Occipital lobe (tissue), 3 donors: ENCODE measurements at places on chromosomes 7 and 10. TPM values are rescaled to one million over a fixed set of nuclear protein-coding genes. Genes with fewer than 3 reads are reported as not detected.

DNA sequence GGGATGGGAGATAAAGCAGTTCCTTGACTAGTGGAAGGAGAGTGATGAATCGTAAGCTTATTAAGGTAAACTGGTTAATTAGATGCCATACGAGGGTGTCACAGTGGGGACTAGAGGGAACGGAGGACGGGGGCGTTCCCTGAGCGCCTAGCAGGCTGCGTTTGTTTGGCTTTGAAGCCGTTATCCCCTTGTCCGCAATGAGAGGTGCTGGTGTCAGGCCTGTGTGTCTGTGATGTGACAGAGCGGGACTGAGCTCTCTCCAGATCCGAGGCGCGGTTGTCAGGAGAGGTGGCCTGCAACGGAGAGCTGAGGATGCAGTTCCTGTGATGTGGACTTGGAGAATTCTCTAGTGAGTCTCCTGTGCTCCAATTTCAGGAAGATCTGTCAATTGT, 60.0 kb upstream of the PRPS1L1 start:
- peak; percentile 16 for DNase-seq

DNA sequence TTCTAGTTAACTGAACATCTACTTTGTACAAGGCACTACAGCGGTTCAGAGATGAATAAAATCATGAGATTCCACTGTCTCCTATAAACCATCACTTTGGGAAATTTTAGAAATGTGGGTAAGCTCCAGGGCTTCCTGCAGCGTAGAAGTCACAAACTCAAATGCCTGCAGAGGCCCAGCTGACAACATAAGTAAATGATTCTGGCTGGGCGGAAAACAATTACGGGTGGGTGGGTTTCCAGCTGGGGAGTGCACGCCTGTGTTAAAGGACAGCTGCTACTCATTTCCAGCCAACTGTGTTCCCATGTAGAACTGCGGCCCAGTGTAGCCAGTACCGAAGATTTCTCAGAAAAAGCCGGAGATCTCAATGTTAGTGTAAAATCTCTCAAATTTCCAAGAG, 69.5 kb upstream of the ATRNL1 start:
- DNase-seq: no peak

DNA sequence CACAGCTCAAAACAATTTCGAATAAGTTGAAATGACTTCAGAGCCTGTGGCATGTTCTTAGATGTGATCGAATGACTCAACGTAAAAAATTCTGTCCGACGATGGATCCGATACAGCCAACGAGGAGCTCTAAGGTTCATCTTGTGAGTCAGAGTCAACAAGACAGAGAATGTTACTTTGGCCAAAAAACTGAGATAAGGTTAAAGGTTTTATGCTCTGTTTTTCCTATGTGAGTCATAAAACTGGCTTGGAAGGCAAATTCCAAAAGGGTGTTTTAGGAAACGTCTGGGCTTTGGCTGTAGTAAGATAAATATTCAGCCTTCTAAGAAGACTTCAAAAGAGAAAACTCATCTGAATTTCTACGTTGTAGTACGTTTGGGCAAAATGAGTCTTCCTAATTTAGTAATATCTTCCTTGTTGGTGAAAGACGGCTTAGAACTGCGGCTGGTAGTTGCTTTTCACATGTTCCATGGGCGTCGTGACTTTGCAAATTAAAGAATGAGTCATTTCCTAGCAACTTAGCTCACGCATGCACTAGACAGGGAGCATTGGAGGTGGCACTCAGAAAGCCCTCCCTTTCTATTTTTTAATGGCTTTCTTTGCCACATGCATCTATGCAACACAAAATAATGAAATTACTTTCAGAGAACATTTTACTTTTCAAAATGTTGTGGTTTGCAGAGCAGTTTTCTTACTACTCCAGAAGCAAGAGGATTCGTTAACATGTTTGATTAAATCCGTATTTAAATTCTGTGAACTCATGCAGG, 28.2 kb downstream of the PFKP start:
- DNase-seq: peak; percentile 36

DNA sequence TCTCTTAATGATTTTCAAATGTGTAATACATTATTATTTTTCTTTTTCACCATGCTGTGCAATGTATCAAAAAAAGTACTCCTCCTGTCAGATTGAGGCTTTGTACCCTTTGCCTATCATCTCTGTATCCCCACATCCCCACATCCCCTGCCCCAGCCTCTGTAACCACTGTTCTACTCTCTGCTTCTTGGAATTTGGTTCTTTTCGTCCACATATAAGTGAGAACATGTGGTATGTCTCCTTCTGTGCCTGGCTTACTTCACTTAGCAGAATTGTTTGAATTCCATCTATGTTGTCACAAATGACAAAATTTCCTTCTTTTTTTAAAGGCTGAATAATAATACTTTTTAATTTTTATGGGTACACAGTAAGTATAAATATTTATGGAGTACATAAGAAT, 13.8 kb downstream of the TAF3 start:
- no peak for DNase-seq

DNA sequence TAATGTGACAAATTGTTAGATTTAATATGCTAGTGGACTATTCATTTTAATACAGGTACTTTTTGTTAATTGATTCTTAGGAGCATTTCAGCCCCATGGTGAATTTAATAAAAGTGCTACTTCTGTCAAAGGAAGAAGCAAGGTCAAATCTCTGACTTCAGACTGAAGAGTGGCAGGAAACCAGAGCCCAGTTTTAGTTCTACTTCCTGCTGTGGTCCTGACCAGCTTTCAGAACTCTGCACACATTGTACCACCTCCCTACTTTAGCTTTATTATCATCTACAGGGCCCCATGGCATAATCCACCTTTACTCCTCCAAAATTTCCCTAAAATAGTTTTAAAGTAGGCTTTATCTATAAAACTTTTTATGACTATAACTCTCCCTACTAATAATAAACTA, 33.7 kb downstream of the CTTNBP2 start:
- no peak for DNase-seq

GRCh38 chr7:156554488-156554887, 86.1 kb upstream of the RNF32 start:
- no peak for DNase-seq

- no peak for DNase-seq
Observed at GRCh38 chr7:92732316-92733036, 103.9 kb downstream of the CDK6 start.

DNA sequence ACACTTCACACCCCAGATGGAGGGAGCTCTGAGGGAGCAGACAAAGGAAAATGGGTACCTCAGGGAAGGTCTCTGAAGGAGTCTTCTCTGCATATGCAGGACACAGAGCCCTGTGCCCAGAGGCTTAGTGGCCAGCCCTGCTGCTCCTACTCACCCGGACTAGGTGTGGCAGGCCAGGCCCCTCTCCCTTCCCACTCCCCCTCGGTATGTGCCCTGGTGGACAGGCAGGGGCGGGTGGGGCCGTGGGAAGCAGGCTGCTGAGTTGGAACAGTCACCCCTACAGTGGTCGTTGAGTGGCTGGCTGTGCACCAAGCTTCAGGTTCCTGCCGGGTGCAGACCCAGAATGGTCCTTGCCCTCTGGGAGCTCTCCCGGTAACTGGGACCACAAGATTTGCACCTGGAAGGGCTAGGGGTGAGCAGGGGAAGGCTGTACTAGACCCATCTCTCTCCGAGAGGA, 68.6 kb downstream of the ZMIZ1 start:
- no peak for DNase-seq

- no peak for DNase-seq
Observed at GRCh38 chr7:111560773-111561653, 1.3 kb downstream of the IMMP2L start.

DNA sequence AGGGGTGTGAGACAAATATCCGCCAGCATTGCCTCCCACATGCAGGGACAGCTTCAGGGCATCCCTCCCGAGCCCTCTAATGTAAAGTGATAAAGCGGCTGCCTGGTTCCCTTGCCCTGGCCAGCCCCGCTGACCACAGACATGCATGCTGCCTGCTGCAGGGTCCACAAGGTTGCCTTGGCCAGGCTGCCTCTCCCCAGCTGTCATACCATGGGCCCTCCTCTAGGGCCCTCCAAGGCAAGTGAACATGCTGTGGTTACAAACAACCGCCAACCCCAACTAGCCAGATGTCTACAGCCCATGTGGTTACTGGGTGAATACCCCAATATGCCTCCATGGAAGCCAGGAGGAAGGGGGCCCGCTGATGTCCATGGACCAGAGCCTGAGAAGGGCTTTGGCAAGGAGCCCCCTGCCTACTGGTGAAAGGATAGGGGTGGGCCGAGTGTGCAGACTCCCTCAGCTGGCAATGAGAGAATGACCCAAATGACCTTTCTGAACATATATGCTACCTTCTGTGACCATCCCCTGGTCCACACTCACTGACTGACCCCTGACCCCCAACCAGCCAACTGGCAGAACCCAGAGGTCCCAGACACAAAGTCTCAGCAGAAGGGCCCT, 37.4 kb downstream of the GRID1 start:
- DNase-seq: no peak

DNA sequence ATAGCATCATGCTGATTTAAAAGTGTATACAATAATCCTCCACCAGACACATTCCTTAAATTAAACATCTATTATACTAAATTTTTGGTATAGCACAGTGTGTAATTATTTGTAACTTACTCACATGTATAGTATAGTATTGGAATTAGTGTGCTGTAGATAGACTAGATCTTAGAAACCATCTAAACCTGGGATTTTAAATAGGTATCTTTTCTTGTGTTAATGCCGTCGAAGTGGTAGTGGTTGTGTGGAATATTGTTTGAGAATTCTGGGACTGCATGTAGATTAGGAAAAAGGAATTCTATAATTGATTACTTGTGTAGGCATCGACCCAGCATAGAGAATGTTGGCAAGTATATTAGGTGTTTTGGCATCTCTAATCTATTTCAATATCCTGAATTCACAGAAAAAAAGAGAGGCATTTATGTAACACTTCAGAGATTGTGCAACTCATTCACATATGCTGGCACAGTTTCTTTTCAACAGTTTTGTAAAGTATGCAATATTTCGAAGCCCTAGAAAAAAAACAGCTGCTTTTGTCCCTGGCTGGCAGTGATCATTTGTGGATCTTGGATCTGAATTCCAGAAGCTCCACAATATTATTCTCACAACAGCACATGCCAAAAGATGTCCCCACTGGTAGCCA, 145.5 kb upstream of the AGR3 start:
- DNase-seq: no peak

DNA sequence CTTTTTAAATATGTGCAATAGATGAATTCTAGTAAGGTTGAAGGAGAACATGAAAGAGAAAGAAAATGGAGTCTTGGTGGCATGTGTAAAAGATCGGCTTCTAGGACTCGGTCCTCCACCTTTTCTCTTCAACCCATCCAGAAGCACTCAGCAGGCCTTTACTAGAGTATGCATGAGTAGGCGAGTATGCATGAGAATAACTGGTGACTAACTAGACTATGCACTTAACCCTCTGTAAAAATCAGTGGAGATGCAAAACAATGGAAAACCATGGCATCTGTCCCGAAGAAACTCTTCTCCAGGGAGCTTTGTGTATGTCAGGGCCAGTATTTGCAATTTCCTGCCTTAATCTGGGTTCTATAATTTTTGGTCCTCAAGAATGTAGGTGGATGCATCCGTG, 40.0 kb upstream of the GRB10 start:
- no peak for DNase-seq

Gene ASB10
- total RNA-seq: not detected

- no peak for DNase-seq
Observed at GRCh38 chr7:139479620-139480019, 3.9 kb downstream of the KLRG2 start.

- no peak for DNase-seq
Observed at GRCh38 chr7:43513251-43513650, 69.7 kb upstream of the STK17A start.

Gene CYP26A1
- 10.0 TPM for total RNA-seq

- DNase-seq: no peak
Observed at GRCh38 chr10:13908475-13908874, 321.7 kb downstream of the PRPF18 start.

GRCh38 chr10:11150231-11150731, 132.6 kb downstream of the CELF2 start:
- no peak for DNase-seq

Gene CALCR
- not detected for total RNA-seq

DNA sequence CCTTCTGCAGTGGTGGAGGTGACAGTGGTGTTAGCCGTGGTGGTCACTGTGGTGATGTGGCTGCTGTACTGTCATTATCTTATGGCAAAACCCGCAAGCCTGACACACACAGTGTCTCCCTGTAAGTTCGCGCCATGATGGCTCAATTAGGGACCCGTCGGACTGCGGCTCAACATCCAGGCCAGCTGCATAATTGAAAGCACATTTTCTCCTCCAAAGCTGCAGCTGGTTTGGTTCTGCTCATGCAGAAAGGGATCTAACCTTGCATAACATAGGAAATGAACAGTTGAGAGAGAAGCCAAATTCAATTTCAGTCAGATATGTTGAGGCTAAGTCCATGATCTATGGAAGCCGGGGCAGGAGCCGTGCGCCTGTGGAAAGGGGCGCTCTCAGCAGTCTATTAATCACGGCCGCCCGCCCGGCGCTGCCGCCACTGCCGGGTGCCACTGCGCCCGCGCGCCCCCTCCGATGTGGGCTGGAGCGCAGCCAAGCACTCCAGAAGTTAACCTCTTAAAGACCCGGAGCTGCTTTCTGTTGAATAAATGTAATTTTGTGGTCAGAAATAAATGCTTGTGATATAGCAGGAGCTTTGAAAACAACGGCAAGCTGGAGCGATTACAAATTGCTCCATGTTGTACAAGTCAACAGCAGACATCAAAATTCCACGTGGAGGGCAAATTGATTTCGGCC, 227.7 kb downstream of the CUX1 start:
- peak; percentile 57 for DNase-seq

Gene OIT3
- total RNA-seq: 0.47 TPM

DNA sequence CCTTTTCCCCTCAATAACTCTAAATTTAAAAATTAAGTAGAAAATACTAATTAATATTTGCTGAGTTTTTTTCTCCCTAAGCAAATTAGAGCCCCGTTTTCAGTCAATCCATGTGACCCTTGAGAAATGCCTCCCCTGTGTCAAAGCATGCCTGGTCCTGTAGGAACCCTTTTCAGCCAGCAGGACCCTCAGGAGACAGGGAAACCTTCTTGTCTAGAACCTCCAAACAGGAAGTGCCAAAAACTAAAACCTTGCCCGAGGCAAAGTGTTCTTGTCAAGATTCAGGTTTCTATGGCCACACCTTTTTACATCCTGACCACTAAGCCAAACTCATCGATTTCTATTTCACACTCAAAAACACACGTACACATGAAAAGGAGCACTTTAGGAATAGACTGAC, 60.1 kb upstream of the NFE2L3 start:
- DNase-seq: no peak

DNA sequence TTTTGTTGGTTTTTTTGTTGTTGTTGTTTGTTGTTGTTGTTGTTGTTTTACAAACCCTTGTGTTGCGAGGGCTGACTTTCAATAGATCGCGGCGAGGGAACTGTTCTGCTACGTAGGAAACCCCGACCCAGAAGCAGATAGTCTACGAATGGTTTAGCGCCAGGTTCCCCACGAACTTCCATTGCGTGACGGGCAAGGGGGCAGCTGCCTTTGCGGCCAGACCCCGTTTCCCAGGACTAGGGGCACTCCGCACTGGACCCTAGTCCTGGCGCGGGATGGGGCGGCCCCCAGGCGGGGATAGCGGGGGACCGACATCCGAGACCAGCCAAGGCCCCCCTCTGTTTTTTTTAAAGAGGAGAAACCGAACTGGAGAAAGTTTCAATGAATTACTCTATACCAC, 119.6 kb downstream of the LRRTM3 start:
- no peak for DNase-seq

GRCh38 chr10:102764470-102765161, 20.9 kb downstream of the WBP1L start:
- no peak for DNase-seq

- DNase-seq: no peak
Observed at GRCh38 chr7:2882111-2882510, 38.0 kb upstream of the GNA12 start.

Gene TMEM273
- total RNA-seq: 1.7 TPM

GRCh38 chr10:123587110-123587509, 79.0 kb upstream of the GPR26 start:
- no peak for DNase-seq
